ENCODE measurements at places on chromosomes 3 and 15. TPM values are rescaled to one million over a fixed set of nuclear protein-coding genes. Genes with fewer than 3 reads are reported as not detected.

Gene ARPP21
- total RNA-seq, result not detected

DNA sequence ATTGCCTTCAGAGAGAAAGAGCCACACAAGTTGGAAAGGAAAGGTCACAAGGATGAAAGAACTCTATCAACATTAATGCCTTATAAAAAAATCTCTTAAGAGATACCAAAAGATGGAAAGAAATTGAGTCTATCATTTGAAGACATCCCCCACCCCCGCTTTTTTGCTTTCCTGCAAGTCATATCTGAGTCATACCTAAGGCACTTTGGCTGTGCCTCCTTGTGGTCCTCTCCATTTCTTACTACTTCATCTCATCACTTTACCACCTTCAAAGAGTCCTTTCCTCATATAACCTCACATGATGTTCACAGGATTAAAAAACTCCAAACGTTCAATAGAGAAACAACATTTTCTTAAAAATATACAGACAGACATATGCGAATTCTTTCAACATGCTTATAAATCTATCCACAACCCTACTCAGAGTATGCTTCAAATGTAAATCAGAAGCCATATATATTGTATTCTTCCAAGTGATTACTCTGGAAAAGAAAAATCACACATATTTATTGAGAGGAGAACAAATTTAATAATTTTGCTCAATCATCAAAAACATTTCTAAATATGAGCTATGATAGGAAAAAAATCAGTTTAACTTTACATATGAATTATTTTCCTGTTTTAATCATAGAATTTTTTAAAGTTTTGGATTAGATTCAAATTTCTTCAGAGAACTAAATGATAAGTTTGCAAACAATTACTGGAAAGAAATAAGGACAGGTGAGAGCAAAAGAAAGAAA lies 1003.9 kb upstream of the CFAP20DC start:
- H3K4me3 ChIP-seq, result no peak overlapping the region
- DNase-seq, result no peak
- H3K4me1 ChIP-seq, result no peaks in the 10 kb centered on the region
- no peaks in the 10 kb centered on the region for H3K27me3 ChIP-seq
- no peaks in the 10 kb centered on the region for H3K36me3 ChIP-seq

DNA sequence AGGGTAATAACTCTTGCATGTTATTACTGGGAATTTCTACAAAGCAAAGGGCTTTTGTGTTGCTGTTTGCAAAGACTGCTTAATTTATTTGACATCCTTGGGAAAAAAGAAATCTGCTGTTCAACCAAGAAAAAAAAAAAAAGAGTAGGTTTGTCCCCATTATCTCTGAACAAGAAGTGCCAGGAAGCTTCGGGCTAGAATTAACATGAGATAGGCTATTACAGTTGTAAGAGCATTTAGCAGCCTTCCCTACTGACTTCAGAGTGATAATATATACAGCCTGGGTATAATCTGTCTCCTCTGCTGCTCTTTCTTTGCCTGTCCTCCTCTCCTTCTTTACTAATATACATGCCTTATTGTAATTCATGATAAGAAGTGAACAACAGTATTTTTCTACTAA lies 23.3 kb upstream of the CHMP2B start:
- no peak for DNase-seq
- no peaks in the 10 kb centered on the region for H3K4me1 ChIP-seq
- H3K36me3 ChIP-seq, result no peaks in the 10 kb centered on the region
- no peaks in the 10 kb centered on the region for H3K27me3 ChIP-seq

DNA sequence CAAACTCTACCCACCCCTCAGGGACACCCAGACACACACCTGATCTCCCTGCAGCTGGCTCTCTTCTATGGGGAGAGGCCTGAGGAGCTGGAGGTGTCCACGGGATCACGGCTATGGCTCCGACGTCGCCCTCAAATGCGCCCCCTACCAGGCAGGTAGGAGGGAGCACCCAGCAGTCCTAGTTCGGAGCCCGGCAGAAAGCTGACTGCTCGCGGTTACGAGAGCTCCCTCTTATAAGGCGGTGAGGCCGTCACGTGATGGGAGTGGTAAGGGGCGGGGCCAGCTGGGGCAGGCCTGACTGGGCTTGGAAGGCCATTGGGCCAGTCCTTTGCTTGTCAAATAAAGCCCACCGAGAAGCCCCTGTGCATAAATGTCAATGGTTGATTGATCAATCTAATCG lies at the start of gene PRR20G:
TSS of gene PRR20G (minus strand) at position 207 of the 400 bp plus-strand sequence. CDS start 681 bp downstream, outside the sequence.
- H3K4me1 ChIP-seq, result no peaks in the 10 kb centered on the region
- DNase-seq, result no peak
- no peak within 1 kb of the TSS for H3K4me3 ChIP-seq
- no peaks in the 10 kb centered on the region for H3K36me3 ChIP-seq

- peaks cover 36% of the 10 kb centered on the region for H3K4me1 ChIP-seq
- H3K27ac ChIP-seq, result peak overlapping the region; percentile 98
- no peak for DNase-seq
- no peaks in the 10 kb centered on the region for H3K27me3 ChIP-seq
- no peak overlapping the region for H3K4me3 ChIP-seq
These were observed 23.2 kb downstream of the USP13 start for GRCh38 chr3:179676081-179676480.
